Left cardiac atrium (tissue), 4 donors: ENCODE measurements at places on chromosomes 6 and 20. TPM values are rescaled to one million over a fixed set of nuclear protein-coding genes. Genes with fewer than 3 reads are reported as not detected.

The SLC25A27 gene
- total RNA-seq, result 16.2 TPM

The OR12D2 gene
- total RNA-seq, result not detected

The RPN2 gene
- total RNA-seq, result 118 TPM

The MATN4 gene
- total RNA-seq, result not detected

The TSPO2 gene
- total RNA-seq, result not detected

The PPP1R14C gene
- 94.9 TPM for total RNA-seq

The ATRN gene
- total RNA-seq, result 29.0 TPM

The ECI2 gene
- total RNA-seq, result 82.9 TPM

The LY6G6C gene
- not detected for total RNA-seq

The MYB gene
- 0.24 TPM for total RNA-seq

The ARMC2 gene
- 9.2 TPM for total RNA-seq

The MAFB gene
- total RNA-seq, result 32.5 TPM

The SAMD5 gene
- total RNA-seq, result 2.1 TPM

The BMP2 gene
- 6.1 TPM for total RNA-seq

The SEL1L2 gene
- not detected for total RNA-seq

The KCNQ5 gene
- total RNA-seq, result 0.44 TPM

The ZNF334 gene
- 1.3 TPM for total RNA-seq

The WFDC5 gene
- not detected for total RNA-seq
